ENCODE measurements at places on chromosomes 12 and 14.

GRCh38 chr12:12626471-12626870 lies 14.8 kb downstream of the CREBL2 start:
- DNase-seq: no peak

DNA sequence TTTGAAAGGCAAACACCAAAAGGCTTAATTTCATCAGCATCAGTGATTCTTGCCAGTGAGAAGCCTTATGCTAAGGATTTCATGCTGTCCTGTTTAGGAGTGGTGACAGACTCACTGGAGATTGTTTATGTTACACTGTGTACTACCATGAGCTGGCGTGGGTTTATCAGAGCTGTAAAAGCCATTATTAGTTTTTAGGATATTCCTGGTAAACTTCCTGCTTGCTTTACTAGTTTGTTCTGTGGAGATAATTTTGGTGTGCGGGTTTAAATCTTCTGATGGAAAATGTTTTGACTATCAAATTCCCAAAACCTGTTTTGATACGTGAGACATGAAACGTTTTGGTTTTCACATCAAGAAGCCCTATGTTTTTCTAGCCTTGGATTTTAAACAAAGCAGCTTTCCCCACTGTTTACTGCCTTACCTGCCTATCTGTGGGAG lies 15.2 kb downstream of the PPFIBP1 start:
- no peak for DNase-seq

DNA sequence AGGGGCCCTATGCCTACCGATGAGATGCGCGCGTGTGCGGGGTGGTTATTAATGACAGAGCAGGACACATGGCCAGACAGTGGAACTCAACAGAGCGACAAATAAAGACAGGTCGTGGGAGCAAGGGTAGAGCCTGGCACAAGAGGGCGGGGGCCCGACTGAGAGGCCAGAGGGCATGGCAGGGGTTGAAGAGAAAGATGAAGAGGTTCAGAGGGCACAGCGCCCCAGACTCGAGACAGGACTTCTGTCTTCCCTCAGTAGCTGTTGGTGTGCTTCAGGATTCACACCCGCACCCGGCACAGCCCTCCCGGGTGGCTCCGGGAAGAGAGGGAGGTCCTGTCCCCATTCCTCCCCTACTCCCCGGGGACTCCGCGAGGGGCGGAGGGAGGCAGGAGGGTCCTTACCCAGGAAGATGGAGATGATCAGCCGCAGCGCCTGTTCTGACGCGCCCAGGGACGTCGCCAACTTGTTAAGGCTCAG lies 366 bp downstream of the LPCAT3 start:
- peak; percentile 67 for DNase-seq

GRCh38 chr14:91980157-91980556 lies 32.7 kb upstream of the FBLN5 start:
- no peak for DNase-seq

DNA sequence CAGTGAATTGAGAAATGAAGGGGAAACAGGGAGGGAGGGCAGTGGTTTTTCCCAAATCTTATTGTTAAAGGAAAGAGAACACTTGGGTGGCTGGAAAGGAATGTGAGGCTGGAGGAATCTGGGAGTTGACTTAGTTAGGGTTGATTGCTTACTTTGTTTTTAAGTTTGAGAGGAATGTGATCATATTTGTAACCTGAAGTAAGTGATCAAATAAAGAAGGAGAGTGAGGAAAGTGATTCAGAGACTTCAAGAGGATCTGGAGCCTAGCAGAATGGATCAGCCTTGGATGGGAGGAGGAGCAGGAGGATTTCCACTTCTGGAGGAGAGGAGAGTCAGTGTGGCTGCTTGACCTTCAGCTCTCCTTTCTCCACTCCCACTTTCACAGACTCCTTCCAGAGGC lies 6.0 kb upstream of the LRP6 start:
- no peak for DNase-seq
